Vagina (tissue), 2 donors: ENCODE measurements at places on chromosomes 12 and 14.

GRCh38 chr14:62682208-62682607, 363.1 kb downstream of the KCNH5 start:
- no peak for DNase-seq

- DNase-seq, result no peak
These were observed 209.7 kb downstream of the SLC41A2 start for GRCh38 chr12:104748356-104748755.

DNA sequence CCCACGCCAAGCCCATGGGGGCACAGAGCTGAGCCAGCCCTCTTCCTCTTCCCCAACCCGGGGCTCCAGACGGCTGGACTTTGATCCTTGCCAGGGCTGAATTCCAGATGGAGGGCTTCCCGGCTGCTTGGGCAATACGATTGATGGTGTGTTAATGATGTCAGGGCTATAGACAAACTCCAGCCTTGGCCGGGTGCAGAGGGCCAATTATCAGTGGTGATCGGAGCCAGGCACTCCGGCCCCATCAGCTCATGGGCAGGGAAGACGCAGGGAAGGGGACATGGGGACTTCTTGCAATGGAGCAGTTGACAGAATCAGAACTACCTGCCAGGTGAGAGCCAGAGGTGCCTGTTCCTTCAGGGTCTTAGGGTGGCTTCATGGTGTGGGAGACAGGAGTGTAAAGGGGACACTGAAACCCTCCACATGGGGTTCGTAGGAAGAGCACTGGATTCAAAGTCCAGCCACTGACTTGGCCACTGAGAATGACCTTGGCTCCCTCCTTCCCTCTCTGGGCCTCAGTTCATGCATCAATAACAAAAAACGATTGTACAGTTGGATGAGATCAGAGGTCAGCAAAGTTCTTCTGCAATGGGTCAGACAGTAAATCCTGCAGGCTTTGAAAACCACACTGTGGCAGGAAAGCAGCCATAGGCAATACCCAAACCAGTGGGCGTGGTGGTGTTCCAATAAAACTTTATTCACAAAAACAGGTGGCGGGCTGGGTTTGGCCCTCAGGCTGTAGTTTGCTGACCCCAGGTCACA, 333.7 kb downstream of the MED13L start:
- no peak for DNase-seq

- no peak for DNase-seq
These were observed 3.5 kb downstream of the PTPN21 start for GRCh38 chr14:88551094-88551870.

DNA sequence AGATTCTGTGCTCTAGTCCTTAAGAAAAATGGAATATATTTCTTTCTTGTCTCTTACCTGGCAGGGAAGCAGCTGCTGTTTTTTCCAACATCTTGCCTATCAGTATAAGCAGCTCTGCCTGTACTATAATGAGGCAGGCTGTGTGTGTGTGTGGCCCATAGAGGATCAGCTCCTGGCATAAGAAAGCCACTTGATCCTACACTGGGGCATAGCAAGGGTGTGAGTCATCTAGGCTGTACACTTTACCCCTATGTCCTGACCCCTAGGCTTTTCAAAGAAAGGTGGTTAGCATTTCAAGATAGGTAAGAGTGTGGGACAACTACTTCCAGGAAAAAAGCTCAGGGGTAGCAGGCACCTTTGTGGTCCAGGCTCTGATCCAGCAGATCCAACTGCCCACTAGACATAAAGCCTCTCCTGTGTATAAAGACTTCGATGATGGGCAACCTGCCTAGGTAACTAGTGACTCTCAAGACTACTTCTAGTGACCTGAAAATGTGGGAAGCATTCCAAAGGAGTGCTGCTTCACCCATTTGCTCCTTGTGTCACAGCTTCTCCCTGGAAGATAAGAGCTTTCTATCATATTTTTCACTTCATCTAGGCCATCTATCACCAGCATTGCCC, 4.9 kb upstream of the SENP1 start:
- DNase-seq, result no peak
